ENCODE measurements at places on chromosomes 1 and 21. TPM values are rescaled to one million over a fixed set of nuclear protein-coding genes. Genes with fewer than 3 reads are reported as not detected.

The CFHR5 gene
- not detected for total RNA-seq

DNA sequence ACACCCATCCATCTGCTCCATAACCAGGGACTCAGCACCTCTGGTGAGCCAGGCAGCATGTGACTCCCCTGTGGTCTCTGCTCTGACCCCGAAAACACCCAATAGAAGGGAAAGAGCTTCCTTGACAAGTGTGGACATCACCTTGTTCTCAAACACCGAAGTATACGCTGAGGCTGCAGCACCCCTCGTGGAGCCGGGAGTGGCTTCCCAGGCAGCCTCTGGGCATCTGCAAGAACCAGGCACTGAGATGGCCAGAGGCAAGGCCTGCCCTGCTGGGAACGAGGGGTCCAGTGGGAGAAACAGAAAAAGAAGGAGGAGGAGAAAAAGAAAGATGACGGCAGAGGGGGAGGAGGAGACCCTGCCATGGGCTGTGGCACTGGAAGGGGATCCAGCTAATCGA is 18.2 kb upstream of the AJAP1 start:
- no peak for DNase-seq

DNA sequence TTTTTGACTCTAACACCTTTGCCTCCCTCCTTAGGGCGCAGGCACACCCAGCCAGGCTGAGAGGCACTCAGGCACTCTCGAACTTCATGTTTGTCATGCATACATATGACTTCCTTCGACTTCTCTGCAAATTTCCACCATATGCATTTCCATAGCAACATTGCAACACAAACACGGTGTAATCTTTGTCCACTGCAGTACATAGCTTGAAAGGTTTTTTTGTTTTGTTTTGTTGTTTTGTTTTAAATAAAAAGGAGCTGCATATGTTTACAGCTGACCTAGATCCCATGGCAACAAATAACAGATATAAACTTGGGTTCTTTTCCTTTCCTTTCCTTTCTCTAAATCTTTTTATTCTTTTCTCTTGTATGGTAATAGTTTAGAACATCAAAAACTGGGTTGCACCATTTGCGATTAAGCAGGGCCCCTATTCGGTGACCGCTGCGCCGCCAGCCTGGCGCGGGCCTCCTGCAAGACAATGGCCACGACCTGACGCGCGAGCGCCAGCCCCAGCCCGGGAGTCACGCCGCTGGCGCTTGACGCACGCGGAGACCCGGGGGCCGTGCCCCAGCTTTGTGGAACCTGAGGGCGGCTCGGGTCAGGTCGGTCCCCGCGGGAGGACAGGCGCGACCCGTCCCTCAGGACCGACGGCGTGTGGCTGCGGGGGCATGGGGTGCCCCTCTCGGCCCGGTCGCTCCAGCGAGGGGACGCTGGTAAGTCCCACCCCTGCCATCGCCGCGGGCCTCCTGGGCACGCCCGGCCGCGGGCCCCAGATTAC is 35.2 kb downstream of the CCN1 start:
- no peak for DNase-seq

DNA sequence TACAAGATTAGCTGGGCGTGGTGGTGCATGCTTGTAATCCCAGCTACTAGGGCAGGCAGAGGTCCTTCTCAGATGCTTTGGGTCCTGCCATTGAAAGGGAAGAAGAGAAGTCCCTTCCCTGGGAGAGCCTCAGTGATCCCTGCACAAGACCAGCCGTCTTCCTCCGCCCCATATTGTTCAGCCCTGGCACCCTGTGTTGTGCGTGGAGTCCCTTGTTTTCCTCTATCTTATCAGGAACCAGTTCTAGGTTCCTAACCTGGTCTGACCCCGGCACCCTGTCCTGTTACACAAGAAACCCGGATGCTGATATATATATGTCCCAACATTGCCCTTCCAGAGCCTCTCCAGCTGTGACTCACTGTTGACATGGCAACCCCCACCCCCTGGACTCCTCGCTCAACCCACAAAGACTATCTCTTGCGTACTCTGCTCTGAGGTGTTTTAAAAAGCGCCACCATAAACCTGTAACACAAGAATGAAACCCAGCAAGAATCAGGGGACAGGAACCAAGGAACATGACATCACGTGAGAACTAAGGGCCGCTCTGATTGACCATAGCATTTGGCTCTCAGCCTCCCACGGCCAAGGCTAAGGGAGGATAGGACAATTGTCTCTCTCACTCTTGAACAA is 4.8 kb downstream of the MX2 start:
- peak; percentile 73 for DNase-seq

The GPR89B gene
- 12.9 TPM for total RNA-seq

DNA sequence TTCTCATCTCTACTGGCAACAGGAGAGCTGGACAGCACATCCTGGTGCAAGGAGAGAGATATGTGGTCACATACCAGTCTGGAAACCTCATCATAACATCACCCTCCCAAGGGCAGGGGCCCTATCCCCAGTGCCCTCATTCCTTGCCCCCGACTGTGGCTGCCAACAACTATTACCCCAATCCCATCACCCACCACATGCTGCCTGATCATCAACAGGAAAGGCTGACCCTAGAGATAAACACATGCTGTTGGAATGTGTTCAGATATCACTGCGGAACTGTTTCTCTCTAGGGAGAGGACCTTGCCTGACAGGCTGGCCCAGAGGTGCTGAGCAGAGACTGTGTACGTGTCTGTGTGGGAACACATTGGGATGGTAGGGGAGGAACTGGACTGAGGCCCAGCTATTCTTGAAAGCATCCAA is 4.5 kb upstream of the INKA2 start:
- no peak for DNase-seq

DNA sequence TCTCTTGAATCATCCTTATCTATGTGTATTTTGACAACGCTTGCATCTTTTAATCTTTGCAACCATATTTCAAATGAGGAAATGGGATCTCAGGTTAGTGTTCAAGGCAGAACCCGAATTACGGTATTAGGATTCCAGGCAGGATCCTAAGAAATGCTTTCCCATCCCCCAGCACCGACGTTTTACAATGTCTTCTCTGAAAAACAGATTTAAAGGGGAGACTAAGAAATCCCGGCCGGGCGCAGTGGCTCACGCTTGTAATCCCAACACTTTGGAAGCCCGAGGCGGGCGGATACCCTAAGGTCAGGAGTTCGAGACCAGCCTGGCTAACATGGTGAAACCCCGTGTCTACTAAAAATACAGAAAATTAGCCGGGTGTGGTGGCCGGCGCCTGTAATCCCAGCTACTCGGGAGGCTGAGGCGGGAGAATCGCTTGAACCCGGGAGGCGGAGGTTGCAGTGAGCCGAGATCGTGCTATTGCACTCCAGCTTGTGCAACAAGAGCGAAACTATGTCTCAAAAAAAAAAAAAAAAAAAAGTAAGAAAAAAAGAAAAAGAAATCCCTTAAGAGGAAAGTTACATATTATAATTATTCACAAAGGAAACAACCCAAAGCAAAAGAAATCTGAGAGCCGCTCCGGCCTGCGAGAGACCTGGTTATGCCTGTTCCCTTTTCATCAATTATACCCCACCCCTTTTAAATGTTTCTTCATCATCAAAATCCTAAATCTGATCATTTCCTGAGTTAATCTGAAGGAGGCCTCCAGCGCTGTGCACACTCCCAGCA is 801 bp upstream of the GORAB start:
- DNase-seq = peak; percentile 18

DNA sequence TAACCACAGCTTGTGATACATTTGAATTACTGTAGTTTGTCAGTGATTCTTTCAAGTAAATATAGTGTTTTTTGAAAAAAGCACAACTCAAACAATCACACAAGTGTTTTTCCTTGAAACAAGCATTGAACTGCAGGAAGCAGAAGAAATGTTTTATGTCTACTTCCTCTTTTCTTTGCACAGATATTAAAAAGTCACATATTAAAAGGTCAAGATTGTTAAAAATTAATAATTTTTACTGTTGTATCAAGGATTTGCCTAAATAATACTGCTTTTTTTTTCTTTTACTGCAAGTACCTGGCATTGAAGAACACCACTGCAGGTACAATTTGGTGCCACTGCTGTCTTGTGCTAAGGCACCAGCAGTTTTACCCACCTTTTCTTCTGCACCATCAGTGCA is 214.2 kb upstream of the C1orf105 start:
- no peak for DNase-seq

DNA sequence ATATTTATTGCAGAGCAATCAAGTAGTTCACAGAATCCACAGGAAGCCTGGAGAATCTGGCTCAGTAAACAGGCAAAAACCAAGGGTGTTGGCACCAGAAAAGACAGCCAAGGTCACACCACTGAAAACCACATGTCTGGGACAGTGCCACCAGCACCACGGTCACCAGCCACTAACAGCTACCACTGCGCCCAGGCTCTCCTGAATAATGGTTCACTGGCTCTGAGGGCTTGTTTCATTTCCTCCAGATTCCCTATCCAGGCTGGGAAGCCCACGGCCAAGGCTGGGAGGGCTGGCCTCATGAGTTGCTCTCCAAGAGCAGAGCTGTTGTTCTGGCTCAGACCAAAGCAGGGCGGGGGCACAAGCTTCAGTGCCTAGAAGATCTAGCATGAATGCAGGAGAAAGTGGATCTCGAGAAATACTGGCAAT is 54.5 kb upstream of the PTGFRN start:
- no peak for DNase-seq

The KCNA3 gene
- total RNA-seq = not detected

GRCh38 chr1:7515175-7515574 is 255.9 kb upstream of the VAMP3 start:
- peak; percentile 19 for DNase-seq

The IGSF5 gene
- 0.41 TPM for total RNA-seq

DNA sequence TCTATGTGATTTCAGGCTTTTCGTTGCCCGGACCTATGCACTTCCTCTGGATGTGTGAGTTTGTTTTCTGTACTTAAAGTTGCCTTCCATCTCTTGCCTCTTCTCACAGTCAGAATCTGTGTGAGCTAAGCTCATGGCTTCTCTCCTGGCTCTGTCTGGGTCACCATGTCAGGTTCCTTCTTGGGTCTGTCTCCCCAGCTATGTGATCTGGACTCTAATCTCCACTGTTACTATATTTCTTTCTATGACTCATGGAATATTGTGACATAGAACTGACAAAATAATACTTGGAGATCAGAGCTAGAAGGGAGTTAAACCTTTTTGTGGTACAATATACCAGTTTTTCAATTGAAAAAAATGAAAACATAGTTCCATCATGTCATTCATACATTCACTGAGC is 172.7 kb upstream of the FGGY start:
- no peak for DNase-seq

The ATP1A4 gene
- not detected for total RNA-seq

DNA sequence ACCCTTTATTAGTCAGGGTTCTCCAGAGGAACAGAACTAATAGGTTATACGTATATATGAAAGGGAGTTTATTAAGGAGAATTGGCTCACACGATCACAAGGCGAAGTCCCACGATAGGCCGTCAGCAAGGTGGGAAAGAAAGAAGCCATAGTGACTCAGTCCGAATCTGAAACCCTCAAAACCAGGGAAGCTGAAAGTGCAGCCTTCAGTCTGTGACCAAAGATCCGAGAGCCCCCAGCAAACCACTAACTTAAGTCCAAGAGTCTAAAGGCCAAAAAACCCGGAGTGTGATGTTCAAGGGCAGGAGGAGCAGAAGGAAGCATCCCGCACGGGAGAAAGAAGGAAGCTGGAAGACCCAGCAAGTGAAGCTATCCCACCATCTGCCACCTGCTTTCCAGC is 9.9 kb downstream of the IFNLR1 start:
- DNase-seq = no peak

The RGS13 gene
- not detected for total RNA-seq

DNA sequence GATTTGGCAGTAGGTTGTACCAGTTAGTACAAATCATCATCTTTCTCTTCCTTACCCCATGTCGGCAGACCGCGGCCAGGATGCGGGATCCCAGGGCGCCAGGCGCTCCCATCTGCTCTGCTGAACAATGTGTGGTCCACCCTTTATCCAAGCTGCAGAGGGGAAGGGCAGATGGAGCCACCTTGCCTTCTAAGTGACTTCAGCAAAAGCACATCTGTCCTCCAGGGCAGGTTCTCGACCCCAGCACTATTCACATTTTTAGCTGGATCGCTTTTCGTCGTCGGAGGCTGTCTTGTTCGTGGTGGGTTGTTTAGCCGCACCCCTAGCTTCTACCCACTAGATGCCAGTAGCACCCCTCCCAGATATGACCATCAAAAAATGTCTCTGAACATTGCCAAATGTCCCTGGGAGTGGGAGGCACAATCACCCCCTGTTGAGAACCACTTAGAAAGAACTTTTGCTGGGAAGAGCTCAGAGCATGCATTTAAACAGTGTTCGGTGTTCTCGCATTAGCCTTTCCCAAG is 58.1 kb upstream of the SIM2 start:
- no peak for DNase-seq

GRCh38 chr1:4755301-4755845 is 101.0 kb downstream of the AJAP1 start:
- DNase-seq = no peak

DNA sequence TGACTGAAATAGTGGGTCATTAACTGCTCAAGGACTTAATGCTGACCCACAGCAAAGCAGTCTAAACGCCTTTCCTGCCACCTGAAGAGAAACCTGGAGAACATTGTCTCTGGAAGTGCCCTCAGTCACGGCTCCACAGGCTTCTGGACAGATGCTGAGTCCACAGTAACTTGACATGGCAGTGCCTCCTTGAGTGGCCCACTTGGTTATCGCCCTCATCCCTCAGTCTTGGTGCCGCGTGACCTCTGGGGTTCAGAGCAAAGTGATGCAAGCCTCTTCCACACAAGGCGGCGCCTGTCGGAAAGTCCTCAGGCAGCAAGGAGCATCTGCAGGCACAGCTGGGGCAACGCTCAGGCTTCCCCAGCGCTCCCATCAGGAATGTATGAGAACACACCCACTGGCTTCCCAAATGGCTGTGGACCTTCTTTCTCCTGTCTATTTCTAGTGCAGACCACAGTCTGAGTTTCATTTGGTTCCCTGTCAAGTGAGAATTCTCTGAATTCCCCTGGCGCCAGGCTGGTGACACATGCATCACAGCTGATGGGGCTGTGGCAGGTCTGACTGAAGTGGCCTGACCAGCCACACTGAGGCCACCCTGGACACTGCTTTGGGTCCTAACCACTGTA is 13.0 kb upstream of the ANGPTL7 start:
- no peak for DNase-seq

The DNTTIP2 gene
- 15.4 TPM for total RNA-seq

GRCh38 chr21:38448671-38449385 is 49.4 kb downstream of the ERG start:
- no peak for DNase-seq

- DNase-seq = no peak
Observed at GRCh38 chr1:222583079-222583478, 6.7 kb downstream of the TAF1A start.

GRCh38 chr1:233675446-233675845 is 61.5 kb downstream of the KCNK1 start:
- no peak for DNase-seq

- DNase-seq = peak; percentile 85
Observed at GRCh38 chr1:36553591-36554322, 71.0 kb upstream of the CSF3R start.

GRCh38 chr21:33339918-33340317 is 15.1 kb downstream of the IFNAR1 start:
- no peak for DNase-seq

Data from HT-29 (cell line).